CD8-positive, alpha-beta memory T cell (primary cell): ENCODE measurements at places on chromosomes 6 and 20.

- no peak for DNase-seq
Measured at GRCh38 chr6:131787766-131788712, 19.8 kb upstream of the ENPP1 start.

DNA sequence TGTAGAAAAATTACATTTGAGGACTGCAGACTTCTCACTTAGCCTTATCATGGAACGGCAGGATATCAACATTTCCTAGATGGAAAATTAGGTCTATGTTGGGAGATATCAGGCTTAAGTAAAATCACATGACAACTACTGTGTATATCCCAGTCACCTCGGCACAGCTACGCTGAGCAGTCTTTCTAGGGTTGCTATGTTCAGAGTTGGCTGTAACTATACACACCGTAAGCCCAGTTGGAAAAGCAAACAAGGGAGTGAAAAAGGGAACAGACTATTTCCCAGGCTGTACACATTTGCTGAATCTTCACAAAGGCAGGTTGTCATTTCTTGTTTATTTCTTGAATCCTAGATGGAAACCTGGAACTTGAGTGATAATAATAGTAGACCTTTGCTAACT, 80.7 kb upstream of the PTPRK start:
- DNase-seq = no peak

GRCh38 chr6:4658486-4658885, 117.7 kb upstream of the CDYL start:
- no peak for DNase-seq

- DNase-seq = no peak
Measured at GRCh38 chr6:15387118-15387517, 141.2 kb downstream of the JARID2 start.
